ENCODE measurements at places on chromosomes 12 and 14.

DNA sequence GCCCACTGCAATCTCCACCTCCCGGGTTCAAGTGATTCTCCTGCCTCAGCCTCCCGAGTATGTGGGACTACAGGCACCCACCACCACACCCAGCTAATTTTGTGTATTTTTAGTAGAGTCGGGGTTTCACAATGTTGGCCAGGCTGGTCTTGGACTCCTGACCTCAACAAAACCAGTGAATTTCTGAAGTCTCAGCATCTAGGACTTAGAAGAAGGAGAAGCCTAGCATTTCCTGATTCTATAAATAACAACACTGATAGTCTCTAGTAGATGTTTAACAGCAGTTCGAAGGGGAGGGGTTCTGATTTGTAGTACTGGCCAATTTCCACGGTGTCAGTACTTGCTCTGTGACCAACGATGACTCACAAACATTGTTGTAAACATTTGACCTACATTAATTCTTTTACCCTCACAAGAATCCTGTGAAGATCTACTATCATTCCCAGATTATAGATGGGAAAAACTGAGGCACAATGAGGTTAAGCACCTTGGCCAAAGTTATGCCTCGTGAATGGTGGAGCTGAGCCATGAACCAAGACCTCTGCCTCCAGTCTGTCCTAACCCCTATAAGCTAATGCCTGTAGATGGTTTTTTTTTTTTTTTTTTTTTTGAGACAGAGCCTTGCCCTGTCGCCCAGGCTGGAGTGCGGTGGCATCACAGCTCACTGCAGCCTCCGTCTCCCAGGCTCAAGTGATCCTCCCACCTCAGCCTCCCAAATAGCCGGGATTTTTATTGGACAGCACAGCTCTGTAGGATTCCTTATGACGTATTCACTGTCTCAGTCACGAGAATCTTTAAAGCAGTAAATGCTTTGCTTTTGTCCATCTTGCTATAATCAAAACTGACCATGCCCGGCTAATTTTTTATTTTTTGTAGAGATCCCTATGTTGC, 5.2 kb downstream of the P2RX4 start:
- no peak for DNase-seq

- no peak for DNase-seq
Measured at GRCh38 chr12:121719926-121720414, 7.4 kb downstream of the TMEM120B start.

DNA sequence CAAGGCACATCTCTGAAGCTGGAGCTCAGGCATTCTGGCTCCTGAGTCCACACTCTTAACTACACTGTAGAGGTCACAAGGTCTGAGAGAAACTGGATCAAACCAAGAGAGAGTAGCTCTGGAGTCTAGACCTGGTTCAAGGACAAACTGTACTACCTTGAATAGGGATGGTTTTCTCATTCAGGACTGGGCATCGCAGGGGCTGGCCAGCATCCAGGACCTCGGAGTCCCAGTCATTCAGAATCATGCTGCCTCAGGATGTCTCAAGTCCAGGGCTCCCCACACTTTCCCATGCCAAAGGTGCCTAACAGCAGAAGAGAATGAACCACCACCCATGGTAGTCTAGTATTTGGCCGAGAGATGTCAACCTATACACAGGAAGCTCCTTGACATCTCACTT, 13.1 kb upstream of the PLEKHD1 start:
- DNase-seq, result no peak

GRCh38 chr12:57129321-57129842, 1.1 kb downstream of the LRP1 start:
- DNase-seq, result no peak

- DNase-seq, result peak; percentile 40
Measured at GRCh38 chr14:70641548-70642302, at the start of gene TTC9. Gene TTC9, plus strand, starts transcription at chr14:70641916. Its CDS starts 214 bp downstream, at chr14:70642130.

- DNase-seq, result no peak
Measured at GRCh38 chr12:94690198-94690771, 39.9 kb upstream of the TMCC3 start.

GRCh38 chr14:22545842-22546721, 42.9 kb downstream of the DAD1 start:
- DNase-seq, result peak; percentile 71

DNA sequence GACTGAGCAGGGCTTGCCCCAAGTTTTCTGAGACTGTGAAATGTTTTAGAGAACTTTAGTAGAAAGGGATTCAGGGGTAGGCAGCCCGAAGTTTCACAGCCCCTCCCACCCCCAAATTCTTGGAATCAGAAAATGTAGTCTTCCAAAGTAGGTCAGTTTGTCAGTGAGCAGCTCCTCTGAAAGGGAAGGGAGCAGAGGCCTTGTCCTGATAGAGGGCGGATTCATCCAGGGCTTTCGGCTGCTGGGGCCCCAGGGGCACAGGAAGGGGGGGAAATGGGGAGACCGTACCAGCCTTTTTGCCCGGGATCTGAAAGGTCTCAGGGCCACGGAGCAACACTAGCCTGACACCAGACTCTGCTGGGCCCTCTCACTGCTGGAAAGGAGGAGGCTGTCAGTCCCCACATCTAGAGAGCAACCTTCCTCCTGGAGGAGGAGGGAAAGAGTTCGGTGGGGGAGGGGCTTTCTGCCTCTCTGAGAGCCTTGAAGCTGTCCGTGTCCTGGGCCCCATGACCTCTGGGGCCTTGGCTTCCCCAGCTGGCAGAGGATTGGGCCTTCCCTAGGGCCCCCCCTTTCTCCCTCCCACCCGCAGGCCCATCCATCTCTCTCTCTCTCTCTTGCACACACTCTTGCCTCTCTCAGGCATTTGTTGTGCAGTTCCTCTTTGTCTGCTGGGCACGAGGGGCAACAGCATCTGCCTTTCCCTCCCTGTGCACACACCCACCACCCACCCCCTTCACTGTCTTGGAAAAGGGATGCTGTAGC, at the start of gene IKZF4:
TSS of gene IKZF4 (plus strand) at position 621 of the 762 bp plus-strand sequence. CDS start 451 bp downstream, outside the sequence.
- DNase-seq, result peak; percentile 36

DNA sequence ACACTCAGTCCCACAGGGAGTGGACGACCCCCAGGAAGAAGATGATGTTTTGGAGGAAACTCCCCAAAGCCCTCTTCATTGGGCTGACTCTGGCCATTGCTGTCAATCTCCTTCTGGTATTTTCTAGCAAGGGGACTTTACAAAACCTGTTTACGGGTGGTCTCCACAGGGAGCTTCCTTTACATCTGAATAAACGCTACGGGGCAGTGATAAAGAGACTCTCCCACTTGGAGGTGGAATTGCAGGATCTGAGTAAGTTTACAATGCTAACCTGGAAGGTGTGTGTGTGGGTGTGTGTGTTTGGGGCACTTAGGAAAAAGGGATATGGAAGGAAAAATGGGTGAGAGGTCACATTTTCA, 416 bp downstream of the GALNT8 start:
- DNase-seq, result no peak

DNA sequence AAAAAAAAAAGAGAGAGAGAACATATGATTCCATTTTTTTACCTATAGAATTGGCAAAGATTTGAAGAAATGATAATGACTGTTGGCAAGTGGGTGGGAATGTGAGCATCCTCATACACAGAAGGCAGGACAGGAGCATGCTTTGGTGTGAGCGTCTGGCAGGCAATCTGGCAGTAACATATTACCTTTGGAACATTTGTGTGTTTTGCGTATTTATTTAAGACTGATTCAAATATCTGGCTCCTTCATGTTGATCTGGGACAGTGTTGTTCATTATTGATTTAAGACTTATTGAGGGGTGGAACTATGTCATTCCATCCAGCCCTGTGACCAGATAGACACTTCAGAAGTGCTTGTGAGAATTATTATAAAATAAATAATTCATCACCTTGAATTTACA, 53.1 kb downstream of the PPP1R36 start:
- no peak for DNase-seq

DNA sequence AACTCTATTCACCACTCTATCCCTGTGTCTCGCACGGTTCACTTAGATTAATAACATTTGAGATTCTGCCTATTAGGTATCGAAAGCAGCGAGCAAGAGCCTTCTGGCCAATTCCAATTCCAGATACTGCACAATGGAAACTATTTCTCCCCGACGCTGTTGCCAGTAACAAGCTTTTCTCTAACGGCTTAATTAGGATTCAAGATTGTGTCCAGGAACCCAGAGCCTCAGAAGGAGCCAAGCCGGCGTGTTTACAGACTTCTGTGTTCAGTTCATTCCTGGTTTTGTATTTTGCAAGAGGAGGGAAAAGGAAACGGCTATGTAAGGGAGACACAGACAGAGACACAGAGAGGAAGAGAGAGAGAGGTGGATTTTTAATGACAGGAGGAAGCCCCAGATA, 185.6 kb downstream of the DICER1 start:
- no peak for DNase-seq
